ENCODE measurements at places on chromosomes 13 and 19.

GRCh38 chr13:75550159-75550567, 572 bp downstream of the UCHL3 start:
- no peak for DNase-seq

GRCh38 chr13:51921790-51922740, 60.3 kb downstream of the CCDC70 start:
- no peak for DNase-seq

- DNase-seq, result no peak
Observed at GRCh38 chr19:28846094-28846812, 366.7 kb downstream of the UQCRFS1 start.

GRCh38 chr13:42671502-42671901, 97.5 kb downstream of the TNFSF11 start:
- no peak for DNase-seq

- DNase-seq, result no peak
Observed at GRCh38 chr13:110820322-110820721, 94.5 kb downstream of the ANKRD10 start.

DNA sequence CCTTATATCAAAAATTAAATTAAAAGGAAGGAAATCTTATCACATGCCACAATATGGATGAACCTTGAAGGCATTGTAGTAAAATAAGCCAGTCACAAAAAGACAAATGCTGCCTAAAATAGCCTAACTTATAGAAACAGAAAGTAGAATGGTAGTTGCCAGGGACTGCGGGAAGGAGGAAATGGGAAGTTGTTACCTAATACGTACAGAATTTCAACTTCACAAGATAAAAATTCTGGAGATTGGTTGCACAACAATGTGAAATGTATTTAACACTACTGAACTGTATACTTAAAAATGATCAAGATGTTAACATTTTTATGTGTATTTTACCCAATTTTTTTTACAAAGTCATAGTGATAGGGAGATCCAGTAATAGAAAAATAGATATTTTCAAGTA, 10.2 kb upstream of the N4BP2L2 start:
- no peak for DNase-seq

GRCh38 chr19:4969292-4969771, 419 bp downstream of the KDM4B start:
- DNase-seq, result no peak

DNA sequence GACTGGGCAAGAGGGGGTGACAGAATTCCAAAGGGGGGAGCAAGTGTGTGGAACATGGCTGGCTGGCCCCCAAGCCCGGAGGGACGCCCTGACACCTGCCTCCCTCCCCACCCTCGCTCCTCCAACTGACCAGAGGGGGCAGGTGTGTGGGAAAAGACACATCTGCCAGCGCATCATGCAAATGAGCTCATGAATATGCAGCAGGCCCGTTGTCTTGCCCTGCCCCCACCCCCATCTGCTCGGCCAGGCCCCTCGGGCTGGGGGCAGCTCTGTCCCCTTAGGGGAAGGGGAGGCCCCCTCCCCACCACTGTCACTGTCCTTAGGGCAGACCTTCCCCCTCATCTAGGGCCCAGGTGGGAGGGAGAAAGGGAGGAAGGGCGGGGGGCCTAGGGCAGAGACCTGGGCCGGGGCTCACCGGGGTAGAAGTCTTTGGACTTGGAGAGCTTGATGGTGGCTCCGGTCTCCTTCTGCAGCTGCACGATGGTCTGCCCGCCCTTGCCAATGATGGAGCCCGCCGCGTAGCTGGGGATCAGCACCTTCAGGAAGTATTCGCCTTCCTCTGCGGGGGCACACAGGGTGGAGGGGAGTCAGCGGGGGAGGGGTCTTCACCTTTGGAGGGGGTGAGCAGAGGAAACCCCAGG, 12.9 kb downstream of the NOVA2 start:
- DNase-seq, result no peak

- no peak for DNase-seq
Observed at GRCh38 chr13:95279016-95279415, 22.2 kb downstream of the ABCC4 start.

DNA sequence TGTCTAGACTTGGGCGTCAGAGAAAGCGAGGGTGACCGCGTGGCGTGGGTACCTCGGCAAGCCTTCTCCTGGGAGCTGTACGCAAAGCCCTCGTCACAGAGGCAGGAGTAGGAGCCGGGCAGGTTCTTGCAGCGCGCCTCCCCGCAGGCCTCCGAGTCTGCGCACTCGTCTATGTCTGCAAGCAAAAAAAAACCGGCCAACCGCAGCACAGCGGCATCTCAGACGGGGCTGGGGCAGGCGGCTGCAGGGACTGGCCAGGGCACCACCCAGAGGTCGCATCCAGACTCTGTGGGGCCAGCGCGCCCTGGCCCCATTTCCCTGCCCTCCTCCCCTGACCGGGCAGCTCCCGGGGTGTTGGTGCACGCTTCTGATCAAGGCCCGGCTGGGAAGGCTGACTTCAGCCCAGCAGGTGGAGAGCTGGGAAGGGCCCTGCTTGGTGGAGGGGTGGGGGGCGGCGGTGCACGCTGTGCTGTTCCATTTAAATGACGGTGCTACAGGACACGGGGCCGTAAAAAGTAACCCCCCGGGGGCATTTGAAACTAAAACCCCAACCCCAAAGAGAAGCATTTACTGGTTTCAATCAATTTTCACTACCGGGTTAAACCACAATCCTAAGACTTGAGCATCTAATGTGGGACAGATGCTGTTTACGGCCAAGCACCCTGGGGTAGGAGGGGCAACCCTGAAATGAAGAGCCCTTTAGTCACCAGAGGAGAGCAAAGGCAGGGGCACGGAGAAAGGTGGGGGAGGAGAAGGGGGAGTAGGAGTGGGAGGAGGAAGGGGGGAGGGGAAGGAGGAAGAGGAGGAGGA, 28.2 kb downstream of the GAS6 start:
- no peak for DNase-seq

GRCh38 chr13:51523082-51523518, 61.2 kb upstream of the WDFY2 start:
- no peak for DNase-seq

DNA sequence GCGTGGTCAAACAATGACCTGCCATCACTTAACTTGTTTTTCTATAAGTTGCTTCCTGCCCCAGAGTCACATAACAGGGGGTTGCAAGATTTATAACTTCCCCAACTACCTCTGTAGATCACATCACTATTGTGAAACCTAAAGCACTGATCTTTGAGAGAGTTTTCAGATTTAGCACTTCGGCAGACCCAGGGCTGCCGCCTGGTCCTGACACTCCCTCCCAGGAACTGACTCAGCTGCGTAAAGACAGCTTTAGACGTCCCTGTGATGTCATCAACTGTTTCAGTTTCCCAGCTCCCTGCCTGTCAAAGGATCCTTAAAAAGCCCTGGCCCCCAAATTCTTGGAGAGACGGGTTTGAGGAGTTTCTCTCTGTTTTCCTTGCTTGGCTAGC, 33.3 kb downstream of the IGFL2 start:
- DNase-seq, result no peak

All from cortex of kidney (tissue), 1 donor.